ENCODE measurements at places on chromosomes 7 and 10.

DNA sequence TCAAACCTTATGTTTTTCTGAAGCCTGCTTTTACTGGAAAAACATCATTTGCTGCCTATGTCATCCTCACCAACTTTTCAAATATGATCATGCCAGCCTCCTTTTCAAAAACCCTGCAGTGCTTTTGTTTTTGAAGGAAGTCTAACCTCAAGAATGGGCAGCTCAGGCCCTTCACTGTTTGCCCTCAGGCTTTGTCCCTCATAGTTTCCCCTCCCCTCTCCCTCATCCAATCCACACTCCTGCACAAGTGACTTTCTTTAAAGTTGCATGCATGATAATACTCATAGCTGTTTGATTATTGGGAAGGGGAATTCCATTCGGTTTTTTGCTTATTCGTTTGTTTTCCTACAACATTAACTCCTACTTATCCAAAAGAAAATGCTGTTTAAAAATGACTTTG is 219.4 kb downstream of the SEMA3E start:
- no peak for DNase-seq

- DNase-seq: peak; percentile 12
Measured at GRCh38 chr7:37247861-37248260, 200.8 kb downstream of the ELMO1 start.

DNA sequence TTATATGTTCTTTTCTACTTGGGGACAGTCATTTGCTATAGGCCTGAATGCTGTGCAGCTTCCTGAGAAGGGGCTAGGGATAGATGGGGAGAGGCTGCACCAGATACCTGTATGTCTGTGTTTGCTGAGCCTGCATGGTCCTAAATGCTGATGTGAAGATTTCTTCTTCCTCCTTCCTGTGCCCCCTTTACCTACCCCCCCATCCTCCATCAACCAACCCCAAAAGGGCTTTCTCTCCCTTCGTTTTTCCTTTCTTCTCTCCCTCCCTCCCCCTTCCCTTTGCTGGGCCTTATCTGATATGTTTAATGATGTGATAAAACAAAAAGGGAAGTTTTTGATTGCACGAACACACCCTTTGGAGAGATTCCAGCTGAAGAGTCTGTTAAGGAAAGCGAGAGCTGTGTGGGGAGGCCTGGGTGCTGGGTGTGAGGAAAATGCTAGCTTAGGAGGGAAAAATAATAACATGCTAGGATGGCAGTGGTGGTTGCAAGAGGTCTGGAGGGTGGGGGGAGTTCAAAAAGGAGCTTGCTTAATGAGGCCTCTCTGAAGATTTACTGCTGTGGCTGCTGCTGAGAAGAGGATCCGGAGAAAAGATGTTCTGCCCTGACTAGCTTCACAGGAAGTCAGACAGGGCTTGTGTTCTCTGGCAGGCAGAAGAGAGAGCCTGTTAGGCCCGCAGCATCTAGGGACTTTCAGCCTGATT is 101.8 kb downstream of the SAMD9 start:
- peak; percentile 61 for DNase-seq

DNA sequence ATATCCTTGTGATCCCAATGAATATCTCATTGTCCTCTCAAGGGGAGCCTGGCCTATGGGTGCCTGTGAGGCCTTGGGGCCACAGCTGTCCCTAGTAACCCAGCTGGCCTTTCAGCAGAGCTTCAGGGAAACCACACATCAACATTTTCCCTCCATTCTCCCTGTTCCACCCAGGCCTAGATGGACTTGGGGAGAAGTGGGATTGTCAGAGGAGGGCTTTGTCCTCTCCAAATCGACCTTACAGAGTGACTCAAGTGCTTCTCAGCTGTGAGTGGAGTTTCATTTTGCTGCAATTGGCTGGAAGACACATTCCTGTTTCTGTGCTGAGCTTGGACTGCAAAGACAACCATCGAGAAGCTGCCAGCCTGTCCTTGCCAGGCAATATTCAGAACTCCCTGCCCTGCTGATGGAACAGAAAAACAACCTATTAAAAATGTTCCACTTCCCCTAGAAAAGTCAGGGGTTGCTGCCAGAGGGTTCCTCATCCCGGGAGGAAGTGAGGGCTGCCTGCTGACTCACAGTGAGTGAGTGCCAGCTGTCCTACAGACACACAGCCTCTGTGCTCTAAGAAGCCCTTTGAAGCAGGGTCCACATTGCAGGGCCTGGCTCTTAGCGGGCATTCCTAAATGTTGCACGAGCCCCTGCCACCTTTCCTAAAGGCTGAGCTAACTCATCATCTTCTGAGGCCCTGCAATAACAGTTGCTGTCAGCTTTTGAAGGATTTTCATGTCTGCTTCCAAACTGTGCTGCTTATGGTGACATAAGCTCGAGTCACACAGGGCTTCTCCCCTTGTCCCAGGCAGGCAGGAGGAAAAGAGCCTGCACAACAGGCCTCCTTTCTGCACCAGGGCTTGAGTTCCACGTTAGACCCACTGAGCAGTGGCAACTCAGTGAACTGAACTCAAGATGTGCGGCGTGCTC is 20.5 kb downstream of the STRA8 start:
- DNase-seq: peak; percentile 42

DNA sequence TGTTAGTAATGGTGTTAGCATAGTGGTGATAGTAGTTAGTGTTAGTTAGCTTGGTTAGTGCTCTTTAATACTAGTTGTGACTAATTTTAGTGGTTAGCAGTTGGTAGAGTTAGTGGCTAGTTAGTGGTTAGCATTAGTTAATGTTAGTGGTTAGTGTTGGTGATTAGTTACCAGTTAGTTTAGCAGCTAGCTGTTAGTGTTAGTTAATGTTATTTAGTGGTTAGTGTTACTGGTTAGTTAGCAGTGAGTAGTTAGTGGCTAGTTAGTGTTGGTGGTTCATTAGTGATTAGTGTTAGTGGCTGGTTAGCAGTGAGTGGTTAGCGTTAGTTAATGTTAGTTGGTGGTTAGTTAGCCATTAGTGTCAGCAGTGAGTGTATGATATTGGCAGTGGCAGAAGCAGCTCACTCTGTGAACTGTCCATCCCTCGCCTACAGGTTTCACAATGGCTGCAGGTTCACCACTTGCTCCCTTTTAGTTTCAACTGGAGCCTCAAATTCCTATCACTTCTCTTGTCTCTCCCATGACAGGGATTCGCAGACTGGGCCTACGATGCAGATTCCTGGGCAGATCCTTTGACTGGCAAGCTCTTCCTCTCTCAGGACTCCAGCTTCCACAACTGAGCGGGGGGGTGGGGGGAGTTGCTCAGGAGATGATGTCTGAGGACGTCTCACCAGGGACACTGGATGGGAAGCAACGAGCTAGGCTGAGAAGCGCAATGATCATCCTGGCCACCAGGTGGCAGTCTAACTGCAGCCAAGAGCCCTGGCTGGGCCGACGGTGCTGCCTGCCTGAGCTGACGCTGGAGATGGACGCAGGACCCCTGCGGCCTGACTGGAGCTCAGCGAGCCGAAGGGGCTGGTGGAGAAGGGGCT is 19.5 kb downstream of the GHRHR start:
- peak; percentile 82 for DNase-seq

GRCh38 chr10:129877773-129878371 is 86.2 kb downstream of the EBF3 start:
- DNase-seq: peak; percentile 79

DNA sequence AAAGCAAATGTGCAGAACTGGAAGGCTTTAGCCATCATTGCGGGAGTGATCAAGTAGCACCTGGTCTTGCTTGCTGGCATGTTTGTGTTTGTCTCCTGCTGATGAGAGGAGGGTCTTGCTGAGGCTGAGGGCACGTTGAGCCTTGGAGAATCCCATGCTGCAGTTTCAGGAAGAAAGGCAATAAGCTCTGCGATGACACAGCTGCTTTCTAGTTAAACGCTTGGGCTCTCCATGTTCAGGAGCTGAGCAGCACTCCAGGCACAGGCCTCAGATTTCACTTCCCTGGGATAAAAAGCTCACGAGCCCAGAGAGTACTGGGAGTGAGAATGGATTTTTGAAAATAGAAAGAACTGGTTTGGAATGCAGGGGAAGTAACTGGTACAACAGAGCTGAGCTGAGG is 100.8 kb downstream of the LRRC18 start:
- DNase-seq: no peak

GRCh38 chr7:157961731-157962457 is 625.1 kb downstream of the DNAJB6 start:
- DNase-seq: no peak

DNA sequence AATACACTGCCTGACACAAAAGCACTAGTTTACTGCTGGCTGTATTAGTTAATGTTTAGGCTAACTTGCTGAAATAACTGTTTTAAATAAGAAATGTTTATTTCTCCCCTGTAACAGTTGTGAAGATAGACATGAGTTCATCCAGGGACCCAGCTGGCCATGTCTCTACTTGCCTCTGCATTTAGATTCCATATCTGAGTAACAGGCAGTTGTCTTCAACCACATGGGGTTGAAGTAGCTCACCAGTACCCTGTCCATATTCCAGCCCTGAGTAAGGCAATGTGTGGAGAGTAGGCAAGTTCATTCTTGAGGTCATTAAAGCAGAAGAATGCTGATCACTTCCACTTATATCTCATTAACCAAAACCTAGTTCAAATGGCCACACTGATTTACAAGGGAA is 31.1 kb upstream of the RSBN1L start:
- DNase-seq: no peak

DNA sequence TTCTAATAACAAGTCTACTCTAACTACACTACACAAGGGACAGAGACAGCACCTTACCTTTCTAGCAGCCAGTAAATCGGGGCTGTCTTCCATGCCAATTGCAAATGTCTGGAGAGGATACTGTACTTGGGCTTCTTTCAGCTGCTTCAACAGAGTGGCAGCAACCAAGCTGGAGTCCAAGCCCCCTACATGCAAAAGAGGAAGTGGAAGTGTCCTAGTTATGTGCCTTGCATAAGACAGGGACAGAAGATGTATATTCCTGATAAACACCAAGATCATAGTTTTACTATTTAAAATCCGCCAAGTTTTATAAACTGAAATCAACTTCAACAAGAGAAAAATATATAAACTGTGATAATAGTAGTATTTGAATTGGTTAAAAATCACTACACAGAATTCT is 14.0 kb downstream of the ASNS start:
- DNase-seq: peak; percentile 19

DNA sequence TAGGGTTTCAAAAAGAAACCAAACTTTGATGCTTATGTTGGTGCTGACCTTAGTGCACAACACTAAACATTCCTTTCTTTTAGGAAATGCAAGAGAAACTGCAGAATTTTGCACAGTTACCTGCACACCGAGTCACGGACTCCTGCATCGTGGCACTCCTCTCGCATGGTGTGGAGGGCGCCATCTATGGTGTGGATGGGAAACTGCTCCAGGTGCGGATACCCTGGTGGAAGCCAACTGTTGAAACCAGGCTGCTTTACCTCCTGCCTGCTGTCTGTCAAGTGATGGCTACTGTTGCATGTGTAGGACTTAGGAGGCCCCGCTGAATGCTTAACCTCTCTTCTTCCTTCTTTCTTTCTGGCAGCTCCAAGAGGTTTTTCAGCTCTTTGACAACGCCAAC is 11.7 kb downstream of the CASP2 start:
- peak; percentile 69 for DNase-seq

DNA sequence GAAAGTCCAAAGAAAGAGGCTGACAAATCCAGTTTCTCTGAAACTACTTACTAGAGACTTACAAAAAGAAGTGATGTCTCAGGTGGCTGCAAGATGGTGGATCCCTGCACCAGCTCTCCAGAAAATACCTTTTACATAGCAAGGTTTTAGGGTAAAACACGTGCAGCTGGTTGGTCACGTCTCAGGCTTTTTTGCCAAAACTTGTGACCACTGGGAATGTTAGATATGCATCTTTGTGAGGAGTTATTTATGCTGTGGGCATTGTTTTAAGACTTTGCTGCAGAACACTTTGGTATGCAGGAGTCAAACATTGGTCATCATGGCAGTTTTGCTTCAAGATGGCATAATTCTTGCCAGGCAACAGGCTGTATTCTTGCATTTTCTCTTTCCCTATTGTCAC is 1352.8 kb downstream of the REEP3 start:
- no peak for DNase-seq

GRCh38 chr10:60185421-60185820 is 204.3 kb downstream of the ANK3 start:
- peak; percentile 11 for DNase-seq

DNA sequence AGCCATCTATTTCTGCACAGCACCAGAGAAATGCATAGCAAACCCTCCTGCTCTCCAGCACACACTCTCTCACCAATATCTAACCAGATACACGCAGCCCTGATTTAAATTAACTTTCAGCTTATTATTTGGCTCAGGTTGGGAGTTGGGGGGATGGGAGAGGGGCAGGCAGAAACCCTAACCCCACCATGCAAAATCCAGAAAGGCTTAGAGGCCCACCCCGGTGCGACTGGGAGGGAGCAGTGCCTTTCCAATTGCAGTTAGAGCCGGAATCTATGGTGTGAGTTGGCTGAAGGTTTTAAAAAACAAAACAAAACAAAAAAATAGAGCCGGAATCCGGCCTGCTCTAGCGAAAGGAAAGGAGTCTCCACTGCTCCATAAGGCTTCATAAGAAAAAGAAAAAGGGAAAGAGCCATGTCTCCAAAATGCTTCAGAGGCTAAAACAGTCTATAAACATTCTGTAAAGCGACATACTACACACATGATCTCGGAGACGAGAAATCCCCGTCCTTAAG is 2.9 kb downstream of the IGF2BP3 start:
- DNase-seq: no peak

DNA sequence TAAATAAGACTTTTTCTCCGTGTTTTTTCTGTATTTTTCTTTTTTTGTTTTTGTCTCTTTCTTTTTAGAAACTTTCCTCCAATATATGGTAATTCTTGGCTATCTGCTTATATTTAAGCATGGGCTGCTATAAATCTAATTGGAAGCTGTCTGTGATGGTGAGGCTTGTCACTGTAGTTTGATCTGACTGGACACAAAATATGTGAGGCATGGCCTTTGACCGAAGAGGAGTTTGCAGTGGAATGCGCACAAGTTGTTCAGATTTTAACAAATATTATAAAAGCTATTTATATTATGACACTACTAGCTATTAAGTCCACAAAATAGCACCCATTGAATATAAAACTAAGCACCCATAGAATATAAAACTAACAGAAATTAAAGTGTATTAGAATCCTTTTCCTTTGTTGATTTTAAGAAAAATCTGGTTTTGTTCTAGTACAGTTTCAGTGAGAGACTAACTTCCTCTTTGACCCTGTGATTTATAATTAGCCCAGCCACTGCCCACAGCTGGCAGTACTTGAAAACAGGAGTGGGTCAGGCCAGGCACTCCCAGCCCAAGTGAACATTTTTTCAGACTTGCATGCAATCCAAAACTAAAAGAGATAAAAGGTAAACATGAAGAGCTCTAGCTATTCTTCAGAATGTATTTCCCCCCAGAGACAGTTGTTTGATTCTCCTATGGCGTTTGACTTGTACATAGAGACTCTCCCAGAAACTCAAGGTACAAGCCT is 69.9 kb upstream of the FGL2 start:
- DNase-seq: no peak

- peak; percentile 74 for DNase-seq
Measured at GRCh38 chr7:151168003-151168786, 701 bp upstream of the GBX1 start.
